ENCODE measurements at places on chromosomes 5 and 9.
A peak's percentile ranks its signal among the peaks of the same experiment; 100 is the strongest.

DNA sequence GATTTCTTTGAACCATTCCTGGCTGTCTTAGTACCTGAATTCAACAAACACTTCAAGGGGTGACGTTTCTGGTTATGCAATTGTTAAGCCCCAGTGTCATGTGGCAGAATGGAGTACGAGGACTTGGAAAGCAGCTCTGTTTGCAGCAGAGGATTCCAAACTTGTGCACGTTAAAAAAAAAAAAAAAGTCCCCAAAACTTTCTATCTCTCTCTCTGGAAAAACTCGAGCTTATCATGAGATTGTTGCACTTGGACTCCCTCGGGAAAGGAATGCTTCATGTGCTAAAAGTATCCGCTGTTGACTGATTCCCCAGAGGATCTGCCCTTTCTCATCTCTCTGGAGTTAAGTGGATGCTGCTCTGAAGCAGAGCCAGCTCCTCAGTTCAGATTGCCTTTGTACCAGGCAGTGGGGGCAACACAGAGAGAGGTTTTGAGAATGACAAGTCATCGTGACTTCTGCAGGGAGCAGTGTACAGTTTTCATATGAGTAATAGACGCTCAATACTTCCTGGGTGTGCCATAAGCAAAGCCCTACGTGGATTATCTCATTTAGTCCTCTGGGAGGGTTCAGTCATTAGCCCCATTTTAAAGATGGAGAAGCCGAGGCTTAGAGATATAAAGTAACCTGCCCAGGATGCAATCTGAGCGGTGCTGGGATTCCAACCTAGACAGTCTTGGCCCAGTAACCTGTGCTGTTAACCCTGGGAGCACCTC, 28.1 kb downstream of the TMOD1 start:
- peak; percentile 4 for DNase-seq

DNA sequence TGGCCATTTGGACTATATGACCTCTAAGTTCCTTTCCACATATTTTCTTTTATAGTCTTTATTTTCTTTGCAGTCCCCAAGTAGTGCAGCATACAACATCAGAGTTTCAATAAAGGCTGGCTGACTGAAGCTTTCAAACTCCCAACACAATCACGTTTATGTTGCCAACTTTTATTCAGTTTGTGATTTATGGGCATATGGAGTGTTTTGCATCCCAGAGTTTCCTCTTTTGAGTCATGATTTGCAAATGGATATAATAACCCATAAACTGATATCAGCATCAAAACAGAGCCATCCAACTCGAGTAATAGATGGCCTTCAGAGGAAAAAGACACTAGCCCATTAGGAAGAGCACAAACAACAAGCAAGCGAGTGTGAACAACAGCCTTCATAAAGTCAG, 414.0 kb downstream of the ELAVL2 start:
- no peak for DNase-seq

- no peak for DNase-seq
Observed at GRCh38 chr5:180424094-180424493, 70.1 kb upstream of the CNOT6 start.

GRCh38 chr5:147454996-147455677, 54.7 kb downstream of the DPYSL3 start:
- no peak for DNase-seq

- DNase-seq = no peak
Observed at GRCh38 chr9:73179589-73179988, 27.9 kb downstream of the ANXA1 start.

DNA sequence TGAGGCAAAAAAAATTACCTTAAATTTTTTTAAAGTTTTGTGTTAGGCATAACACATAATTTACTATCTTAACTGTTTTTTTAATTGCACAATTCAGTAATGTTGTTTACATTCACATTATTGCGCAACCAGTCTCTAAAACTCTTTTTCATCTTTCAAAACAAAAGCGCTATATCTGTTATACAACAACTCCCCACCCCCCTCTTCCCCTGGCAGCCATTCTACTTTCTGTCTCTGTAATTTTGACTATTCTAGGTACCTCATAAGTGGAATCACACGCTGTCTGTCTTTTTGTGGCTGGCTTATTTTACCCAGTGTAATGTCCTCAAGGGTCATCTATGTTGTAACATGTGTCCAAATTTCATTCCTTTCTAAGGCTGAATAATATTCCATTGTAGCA, 241.5 kb upstream of the DMRT1 start:
- DNase-seq = no peak

DNA sequence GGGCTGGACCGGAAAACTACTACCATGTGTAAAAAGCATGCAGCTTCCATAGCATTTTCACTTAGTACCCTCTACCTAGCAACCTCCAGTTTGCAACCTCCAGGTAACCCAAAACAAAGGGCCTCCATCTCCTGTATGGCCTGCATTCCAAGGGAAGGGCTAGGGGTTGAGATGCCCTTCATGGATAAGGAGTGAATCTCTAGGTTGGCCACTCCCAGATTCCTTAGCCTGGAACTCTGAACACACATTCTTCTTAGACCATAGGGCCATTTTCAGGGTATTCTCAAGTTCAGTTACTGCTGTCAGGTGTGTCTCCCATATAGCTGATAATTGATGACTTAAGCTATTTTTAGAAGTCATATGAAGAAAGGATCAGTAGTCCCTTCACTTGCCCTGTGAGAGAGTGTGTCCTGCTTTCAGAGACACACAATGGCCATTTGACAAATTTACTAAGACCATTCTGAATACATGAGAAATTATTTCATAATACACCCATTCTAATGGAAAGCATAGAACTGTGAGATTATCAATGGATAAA, 22.5 kb downstream of the HSPB3 start:
- DNase-seq = no peak

DNA sequence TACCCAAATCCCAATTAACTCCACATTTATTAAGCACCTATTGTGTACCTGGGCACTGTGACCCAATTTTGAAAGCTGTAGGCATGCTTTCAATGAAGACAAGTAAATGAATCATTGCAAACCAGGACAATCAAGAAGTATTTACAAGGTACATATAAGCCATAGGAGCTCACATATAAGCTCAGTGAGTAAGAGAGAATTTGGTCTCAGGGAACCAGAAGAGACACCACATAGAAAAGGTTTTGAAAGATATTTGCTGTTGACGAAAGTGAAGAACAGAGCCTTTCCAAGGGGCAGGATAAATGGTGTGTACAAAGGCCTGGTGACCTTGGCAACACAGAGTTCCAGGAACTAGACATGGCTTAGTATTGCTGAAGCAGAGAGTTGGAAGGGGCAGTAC, 187.6 kb downstream of the CD180 start:
- no peak for DNase-seq

GRCh38 chr5:81334304-81335061, 33.1 kb downstream of the ZCCHC9 start:
- DNase-seq = no peak

DNA sequence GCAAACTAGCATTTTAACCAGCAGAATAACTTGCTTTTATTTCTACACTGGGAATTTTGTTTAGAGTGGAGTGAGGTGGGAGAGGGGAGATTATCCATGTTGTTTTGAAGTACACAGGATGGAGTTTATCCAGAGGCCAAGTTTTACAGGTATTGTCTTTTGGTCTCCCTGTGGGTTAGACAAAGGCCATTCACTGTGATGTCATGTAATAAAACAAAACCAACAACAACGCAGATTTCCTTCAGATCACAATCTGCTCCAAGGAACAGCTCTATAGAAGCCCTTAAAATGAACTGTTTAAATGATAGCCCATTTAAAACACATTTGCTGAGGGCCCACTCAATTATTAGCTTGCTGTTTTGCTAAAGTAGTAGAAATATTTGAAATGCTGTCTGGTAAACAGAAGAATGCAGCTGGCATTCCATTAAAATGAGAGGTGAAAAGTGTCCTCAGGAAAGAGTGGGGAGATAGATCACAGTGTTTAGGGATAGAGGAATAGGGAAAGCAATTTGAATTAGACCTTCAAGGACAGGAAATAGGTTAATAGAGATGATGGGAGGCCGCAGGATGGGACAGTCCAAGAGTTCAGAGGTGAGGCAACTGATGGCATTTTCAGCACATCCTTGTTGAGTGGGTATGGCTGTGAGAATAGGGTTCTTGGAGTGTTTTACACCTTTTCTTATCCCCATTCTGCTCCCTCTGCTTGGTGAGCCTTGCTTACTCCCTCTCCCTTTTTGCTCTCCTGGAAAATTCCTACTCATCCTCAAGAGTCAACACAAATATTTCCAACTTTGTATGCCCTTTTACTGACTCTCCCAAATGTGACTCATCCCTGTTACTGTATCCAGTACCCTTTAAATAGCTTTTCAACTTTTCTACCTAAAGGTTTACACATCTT, 140.1 kb upstream of the NR3C1 start:
- DNase-seq = no peak

- DNase-seq = no peak
Observed at GRCh38 chr5:88405783-88406182, 137.1 kb upstream of the TMEM161B start.

- DNase-seq = no peak
Observed at GRCh38 chr5:82068723-82069122, 96.9 kb downstream of the ATG10 start.

- DNase-seq = peak; percentile 13
Observed at GRCh38 chr9:126788634-126789349, 16.0 kb upstream of the ZBTB43 start.

- DNase-seq = no peak
Observed at GRCh38 chr5:83034036-83034435, 43.2 kb downstream of the TMEM167A start.

GRCh38 chr5:132546108-132546507, 2.8 kb upstream of the IL5 start:
- DNase-seq = no peak

DNA sequence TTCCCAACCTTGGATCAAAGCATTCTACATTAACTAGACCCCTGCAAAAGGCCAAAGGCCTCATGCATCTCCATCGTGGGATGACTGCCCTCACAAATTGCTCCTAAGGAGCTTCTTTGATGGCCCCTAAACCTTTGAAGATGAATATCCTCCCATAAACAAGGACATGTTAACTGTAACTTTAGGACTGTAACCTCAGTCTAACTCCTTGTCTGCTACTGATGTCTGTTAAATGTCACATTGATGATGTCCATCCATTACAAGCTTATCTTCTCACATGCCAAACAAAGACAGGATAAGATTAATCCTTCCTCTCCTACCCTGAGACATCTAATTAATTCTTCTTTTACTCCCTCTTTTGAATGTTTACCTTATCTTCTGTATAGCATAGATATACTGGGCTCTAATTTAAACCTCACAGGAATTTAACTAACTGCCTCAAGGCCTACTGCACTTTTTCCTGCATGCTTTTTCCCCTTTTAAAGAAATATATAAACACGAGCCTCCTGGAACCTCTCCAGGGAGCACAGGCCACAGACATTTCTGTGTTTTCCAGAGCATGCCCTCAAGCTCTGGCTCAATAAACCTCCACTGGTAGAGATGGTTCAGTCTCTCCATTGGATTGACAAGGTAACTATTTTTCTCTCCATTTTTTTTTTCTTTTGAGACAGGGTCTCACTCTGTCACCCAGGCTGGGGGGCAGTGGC, 90.6 kb upstream of the SLC25A48 start:
- DNase-seq = no peak

GRCh38 chr5:116510517-116510916, 64.1 kb downstream of the SEMA6A start:
- no peak for DNase-seq

GRCh38 chr5:181121675-181122561, 9.1 kb downstream of the OR2V1 start:
- DNase-seq = peak; percentile 57

GRCh38 chr5:135999406-136000139, 29.2 kb upstream of the TGFBI start:
- no peak for DNase-seq

DNA sequence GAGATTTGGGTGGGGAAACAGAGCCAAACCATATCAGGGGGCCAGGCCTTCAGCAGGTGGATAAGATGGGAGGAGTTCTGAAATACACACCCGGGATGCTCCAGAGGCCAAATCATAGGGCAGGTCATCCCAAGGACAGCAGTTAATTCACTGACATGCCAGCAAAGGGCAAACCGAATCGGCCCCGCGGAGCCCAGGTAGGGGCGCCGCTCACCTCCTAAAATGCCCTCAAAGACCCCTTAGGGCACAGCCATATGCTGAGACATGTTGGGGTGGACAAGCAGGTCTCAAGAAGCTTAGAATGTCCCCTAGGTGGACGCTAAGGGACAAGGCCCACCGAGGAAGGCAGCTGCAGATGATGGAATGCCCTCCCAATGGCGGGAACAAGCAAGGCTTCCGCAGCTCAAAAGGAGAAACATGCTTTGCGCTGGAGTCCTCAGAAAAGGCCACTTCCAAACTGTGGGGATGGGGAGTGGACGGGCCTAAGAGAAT, 144.9 kb downstream of the ERCC6L2 start:
- DNase-seq = peak; percentile 56

DNA sequence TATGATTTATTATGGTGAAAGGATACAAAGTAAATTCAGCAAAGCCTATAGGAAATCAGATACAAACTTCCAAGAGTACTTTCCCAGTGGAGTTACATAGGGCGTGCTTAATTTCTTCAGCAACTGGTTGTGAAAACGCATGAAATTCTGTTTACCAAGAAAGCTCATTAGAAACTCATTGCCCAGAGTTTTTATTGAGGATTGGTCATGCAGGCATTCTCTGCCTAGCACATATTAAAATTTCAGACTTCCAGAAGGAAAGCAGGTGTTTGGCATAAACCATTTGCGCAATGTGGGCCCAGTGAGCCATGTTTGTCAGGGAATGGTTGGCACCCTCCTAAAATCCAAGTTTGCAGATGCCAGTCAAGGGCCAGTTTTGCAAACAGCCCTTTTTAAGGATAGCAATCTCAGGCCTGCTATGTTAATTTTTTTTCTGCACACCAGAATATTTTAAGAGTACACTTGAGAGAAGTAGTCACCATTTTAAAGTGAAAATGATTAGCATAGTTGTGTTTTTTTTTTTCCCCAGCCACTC, 311.1 kb upstream of the CHD1 start:
- DNase-seq = no peak

DNA sequence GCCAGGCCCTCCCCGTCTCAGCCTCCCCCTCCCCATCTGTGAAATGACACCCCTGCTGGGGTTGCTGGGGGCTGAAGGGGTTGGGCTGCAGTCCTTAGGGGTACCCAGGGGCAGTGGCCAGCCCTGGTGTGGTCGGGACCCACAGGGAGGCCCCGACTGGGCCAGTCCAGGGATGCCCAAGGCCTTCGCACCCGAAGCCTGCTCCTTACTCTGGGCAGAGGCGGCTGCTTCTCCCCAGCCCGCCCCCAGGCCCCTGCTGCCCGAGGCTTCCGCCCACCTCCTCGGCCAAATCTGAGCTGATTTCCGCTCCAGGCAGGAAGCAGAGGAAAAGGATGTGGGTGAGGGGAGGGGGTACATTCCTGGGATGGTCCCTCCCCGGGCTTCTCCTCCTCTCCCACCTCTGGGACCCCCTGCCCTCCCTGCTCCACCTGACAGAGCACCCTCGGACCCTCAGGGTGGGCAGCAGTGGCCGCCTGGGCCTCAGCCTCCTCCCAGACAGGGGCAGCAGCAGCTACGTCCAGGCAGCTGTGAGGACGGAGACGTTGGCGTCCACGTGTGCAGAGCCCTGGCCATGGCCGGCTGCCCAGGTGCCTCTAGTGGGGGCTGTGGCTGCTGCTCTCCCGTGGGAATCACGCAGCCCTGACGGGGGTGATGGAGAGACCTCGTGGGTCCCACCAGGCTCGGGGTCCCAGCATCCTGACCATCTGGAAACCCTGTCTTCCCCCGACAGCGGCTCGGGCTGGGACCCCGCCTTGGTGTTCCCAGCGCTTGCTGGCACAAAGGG, 4.2 kb upstream of the NRARP start:
- DNase-seq = peak; percentile 71

- no peak for DNase-seq
Observed at GRCh38 chr5:42767491-42768105, 11.0 kb downstream of the CCDC152 start.

Measured in upper lobe of right lung (tissue), 1 donor.